Stimulated activated CD4-positive, alpha-beta T cell treated with anti-CD3 and anti-CD28 coated beads, Interleukin-1b, Interleukin-23, amount 100 ng/mL, for 24 hours (primary cell): ENCODE measurements at places on chromosomes 4 and X.

GRCh38 chr4:3838437-3839380 is 72.5 kb downstream of the ADRA2C start:
- no peak for DNase-seq

- DNase-seq, result no peak
These were observed 63.2 kb upstream of the UGT2B7 start for GRCh38 chr4:69032847-69033638.

DNA sequence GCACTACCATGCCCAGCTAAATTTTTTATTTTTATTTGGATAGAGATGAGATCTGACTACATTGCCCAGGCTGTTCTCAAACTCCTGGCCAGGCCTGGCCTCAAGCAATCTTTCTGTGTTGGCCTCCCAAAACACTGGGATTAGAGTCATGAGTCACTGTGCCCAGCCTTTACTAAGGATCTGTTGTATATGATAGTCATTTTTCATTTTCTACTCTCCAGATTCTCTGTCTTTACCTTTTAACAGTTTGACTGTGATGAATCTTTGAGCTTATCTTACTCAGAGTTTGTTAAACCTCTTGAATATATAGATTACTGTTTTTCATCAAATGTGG is 161.8 kb downstream of the FNIP2 start:
- no peak for DNase-seq

DNA sequence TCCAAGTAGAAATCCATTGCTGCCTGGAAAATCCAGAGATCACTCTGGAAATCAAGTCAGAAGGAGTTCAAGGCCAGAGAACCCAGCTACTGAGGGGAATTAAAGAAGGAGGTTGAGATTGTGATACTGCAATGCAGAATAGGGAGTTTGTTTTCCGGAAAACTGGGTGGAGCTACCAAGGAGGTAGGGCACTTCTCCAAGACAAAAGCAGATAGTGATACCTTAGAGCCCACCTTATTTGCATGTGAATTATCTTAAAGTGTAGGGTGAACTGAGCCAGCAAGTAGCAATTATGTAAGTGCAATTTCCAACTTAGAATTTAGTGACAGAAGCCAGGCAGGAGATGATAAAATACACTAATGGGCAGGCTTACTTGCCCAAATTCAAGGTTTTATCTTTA is 178.9 kb downstream of the MID1 start:
- no peak for DNase-seq

DNA sequence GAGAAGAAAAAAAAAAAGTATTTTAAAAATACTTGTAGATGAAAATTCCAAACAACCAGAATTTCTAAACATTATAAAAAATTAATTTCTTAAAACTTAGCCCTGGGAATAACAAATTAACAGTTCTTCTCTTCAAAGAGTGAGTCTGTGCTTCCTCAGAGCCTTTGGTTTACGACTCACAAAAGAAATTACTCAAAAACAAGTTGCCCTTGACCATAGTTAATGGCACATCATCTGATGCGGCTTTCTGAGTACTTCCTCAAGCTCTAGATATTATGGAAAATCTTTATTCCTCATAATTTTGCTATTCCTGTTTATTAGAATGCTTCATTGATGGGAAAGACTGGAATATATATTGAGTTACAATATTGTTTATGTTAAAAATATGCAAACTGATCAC is 23.7 kb downstream of the TAPT1 start:
- no peak for DNase-seq

DNA sequence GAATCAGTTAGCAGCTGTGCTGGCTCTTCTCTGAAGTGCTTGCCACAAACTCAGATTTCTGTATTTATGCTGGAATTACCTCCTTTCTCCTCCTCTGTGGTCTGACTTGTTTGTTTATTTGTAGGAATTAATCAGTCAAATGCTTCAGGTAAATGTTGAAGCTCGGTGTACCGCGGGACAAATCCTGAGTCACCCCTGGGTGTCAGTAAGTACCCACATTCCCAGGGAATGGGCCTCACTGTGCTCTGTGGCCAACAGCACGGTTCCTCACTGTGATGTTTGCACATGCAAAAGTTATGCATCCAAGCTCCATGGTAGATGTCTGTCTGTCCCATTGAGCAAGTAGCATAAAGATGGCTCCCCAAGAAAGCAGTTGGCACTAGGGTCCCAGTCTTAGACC is 169.9 kb downstream of the DCLK2 start:
- no peak for DNase-seq

- DNase-seq, result no peak
These were observed 7.9 kb downstream of the HTRA3 start for GRCh38 chr4:8277356-8278008.

- DNase-seq, result no peak
These were observed 205.7 kb downstream of the AR start for GRCh38 chrX:67749536-67749935.

- DNase-seq, result no peak
These were observed 164.1 kb downstream of the EFNB1 start for GRCh38 chrX:68992821-68993397.

DNA sequence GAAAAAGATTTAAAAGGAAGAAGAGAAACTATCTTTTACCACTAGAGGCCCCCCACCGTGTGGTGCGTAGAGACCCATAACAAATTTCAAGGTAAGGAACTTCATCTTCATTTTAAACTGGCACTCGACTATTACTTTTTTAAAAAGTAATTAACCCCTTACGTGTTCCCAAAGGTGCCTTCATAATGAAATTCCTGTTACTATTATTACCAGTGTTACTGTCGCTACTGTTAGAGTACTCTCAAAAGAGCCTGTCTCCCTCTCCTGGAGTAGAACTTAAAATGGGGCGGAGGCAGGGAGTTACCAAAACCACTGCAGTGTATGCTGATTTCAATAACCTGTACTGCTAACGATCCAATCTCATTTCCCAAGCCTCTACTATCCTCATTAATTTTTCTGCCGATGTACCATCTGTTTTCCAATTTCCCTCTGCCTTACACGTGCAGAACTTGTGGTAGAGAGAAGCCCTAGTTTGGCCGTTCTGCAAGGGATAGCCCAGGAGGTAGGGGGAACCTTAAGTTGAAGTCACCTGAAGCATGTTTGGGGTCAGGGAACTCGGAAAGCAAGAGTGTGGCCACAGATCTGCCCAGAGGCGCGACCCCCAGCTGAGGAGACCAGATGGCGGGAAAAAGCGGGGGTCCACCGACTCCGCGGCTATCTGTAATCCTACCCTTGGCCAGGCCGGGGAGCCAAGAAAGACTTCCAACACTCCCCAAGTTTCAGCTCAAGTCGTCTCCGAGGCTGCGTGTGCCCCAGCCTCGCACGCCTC is 720 bp upstream of the STK26 start:
- no peak for DNase-seq

DNA sequence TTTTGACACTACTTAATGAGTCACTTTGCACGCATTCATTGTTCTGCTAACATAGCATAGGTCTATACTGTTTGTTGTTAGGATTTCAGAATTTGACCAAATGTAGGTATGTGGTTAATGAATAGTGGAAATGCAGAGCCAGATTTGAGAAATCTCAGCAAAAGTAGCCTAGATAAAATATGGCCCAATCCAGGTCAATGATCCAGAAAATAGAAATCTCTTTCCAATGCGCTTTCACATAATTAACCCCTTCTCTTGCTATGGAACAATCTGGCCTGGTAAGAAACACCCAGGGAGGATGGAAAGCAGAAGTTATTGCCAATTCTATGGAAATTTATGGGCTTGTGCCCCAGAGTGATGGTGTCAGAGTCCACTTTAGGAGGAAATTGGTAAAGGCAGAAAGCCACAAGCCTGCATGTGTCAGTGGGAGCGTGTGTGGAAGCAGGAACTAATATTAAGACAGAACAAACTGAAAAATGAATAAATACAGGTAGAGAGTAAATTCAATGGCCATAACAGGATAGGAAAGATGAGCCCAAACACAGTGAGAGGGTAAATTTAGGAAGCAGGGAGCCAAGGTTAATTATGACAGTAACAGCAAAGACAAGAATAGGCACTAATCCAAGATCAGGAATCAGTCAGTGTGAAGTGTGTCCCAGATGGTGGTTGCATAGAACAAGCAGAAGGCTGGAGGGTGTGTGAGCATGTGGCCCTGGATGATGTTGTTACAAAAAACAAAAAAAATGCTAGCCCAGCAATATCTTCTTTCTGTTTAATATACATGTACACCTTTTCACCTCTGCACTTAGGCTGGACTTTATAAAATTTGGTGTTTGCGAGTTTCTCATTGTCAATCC is 102.9 kb downstream of the SYTL5 start:
- DNase-seq, result no peak

- DNase-seq, result no peak
These were observed 5.6 kb downstream of the SEPTIN11 start for GRCh38 chr4:76955182-76955581.
